Naive thymus-derived CD4-positive, alpha-beta T cell (primary cell): ENCODE measurements at places on chromosomes 13 and 19.

DNA sequence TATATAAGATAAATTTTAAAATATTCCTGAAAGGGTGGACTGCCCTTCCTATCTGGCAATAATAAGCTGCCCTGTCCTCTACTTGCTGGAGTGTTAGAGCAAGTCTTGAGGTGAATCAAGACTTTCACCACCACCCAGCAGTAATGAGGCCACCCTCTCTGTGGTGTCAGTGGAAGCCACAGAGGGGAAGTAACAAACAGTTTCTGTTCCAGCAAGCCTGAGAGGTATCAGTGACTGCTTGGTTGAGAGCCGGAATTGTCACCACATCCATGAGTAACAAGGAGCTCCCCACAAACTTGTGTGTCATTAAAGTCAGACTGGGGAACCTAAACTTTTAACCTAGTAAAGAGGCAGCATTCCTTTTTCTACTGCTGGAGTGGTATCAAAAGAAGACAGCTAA, 532.7 kb upstream of the SPRY2 start:
- no peak for DNase-seq

- DNase-seq = no peak
These were observed 6.3 kb upstream of the ZNF175 start for GRCh38 chr19:51564791-51565190.

- DNase-seq = no peak
These were observed 97.5 kb downstream of the RAB20 start for GRCh38 chr13:110463871-110464510.

DNA sequence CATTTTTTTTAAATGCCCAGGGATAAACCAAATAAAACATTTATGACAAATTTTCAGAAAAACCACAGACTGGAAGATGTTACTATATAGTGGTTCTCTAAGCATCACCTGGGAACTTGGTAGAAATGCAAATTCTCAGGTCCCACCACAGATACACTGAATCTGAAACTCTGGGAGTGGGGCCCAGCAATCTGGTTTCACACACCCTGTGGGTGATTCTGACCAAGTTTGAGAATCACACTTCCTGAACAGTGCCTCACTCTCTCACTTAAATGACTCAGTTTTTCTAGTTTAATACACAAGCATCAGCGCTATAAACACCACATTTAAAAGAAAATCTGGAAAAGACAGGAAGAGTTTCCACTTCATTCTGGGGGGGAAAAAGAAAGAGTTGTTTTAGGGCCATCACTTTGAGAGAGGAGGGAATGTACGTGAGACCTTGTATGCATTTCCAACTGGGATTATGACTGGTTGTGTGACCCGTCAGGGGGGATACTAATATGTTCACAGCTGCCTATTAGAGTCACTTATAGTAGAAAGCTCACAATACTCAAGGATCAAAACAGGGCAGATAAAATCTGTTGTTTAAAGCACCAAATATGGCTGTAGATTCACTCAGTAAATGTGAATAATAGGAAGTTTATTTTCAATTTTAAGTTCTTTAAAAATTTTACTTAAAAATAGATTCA, 567.7 kb downstream of the GPC6 start:
- no peak for DNase-seq
